Stomach (tissue), 19 donors: ENCODE measurements at places on chromosomes 5 and 9. TPM values are rescaled to one million over a fixed set of nuclear protein-coding genes. Genes with fewer than 3 reads are reported as not detected.
A peak's percentile ranks its signal among the peaks of the same experiment; 100 is the strongest.

DNA sequence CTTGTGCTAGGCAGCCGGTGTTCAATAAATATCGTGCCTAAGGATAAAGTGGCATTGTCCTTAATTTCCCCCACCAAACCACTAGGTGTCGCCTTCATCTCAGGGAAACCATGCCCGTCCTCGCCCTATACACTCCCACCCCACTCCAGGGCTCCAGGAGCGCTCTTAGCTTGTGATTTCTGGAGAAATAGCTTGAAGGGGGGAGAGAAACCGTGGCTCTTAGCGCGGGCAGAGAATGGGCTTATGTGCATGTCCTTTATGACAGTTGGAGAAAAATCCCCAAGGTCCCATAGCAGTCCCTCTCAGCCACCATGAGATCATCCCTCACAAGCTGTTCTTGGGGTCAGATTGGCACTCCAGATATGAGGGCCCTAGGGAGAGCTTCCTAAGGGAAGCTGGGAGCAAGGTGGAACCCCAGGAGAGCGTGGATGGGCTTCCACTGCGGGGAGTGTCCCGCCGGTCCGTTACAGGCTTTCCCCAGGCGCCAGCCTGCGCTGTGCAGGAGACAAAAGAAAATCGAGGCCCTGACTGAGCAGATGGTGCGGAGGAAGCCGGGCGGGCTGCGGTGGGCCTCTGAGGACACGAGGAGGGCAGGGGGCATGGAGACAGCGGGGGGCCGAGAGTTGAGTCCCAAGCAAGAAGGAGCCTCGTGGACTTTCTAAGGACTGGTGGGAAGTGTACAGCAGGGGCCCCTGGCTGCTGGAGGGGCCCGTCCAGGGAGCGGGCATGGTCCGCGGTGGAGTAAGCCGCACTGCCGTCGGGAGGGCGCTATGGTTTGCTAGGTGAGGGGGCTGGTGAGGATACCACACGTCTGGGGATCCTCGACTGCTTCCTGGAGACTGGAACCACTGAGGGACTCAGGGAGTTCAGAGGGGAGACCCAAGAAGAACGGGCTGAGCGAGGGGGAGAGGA is 750 bp upstream of the NPR2 start:
- no peaks in the 10 kb centered on the region for H3K36me3 ChIP-seq
- H3K4me1 ChIP-seq, result peaks cover 55% of the 10 kb centered on the region
- no peaks in the 10 kb centered on the region for H3K27me3 ChIP-seq
- peak overlapping the region; percentile 78 for H3K27ac ChIP-seq

GRCh38 chr5:133287500-133287899 is 235.7 kb downstream of the HSPA4 start:
- H3K4me3 ChIP-seq, result no peak overlapping the region
- no peaks in the 10 kb centered on the region for H3K36me3 ChIP-seq
- peaks cover 6% of the 10 kb centered on the region for H3K4me1 ChIP-seq
- no peaks in the 10 kb centered on the region for H3K27me3 ChIP-seq
- no peak overlapping the region for H3K27ac ChIP-seq

GRCh38 chr5:17890501-17890900 is 256.2 kb downstream of the TAF11L14 start:
- no peaks in the 10 kb centered on the region for H3K36me3 ChIP-seq
- DNase-seq, result no peak

DNA sequence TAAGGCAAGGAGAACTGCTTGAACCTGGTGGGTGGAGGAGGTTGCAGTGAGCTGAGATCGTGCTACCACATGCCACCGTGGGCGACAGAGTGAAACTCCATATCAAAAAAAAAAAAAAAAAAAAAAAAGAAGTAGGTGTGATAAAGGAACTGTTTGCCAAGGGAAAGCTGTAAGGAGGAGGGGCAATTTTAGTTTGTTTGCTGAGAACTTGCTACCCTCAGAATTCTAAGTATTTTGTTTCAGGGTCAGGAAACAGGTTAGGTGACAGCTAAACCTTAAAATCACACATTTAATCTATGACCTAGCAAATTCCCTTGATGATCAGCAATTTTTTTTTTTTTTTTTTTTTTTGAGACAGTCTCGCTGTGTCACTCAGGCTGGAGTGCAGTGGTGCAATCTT is 7.2 kb upstream of the ARRDC3 start:
- H3K4me1 ChIP-seq, result no peaks in the 10 kb centered on the region
- no peaks in the 10 kb centered on the region for H3K36me3 ChIP-seq
- DNase-seq, result peak; percentile 44

- H3K27ac ChIP-seq, result no peak overlapping the region
- no peaks in the 10 kb centered on the region for H3K4me1 ChIP-seq
- H3K4me3 ChIP-seq, result no peak overlapping the region
- no peaks in the 10 kb centered on the region for H3K36me3 ChIP-seq
- no peak for DNase-seq
Measured at GRCh38 chr9:27088981-27089380, 20.0 kb upstream of the TEK start.

- no peaks in the 10 kb centered on the region for H3K4me1 ChIP-seq
- H3K27ac ChIP-seq, result no peak overlapping the region
- peaks cover 17% of the 10 kb centered on the region for H3K36me3 ChIP-seq
- no peak for DNase-seq
Measured at GRCh38 chr9:97524424-97524823, 23.0 kb downstream of the TMOD1 start.

GRCh38 chr9:111050819-111051218 is 12.5 kb upstream of the LPAR1 start:
- no peak overlapping the region for H3K4me3 ChIP-seq
- H3K27me3 ChIP-seq, result no peaks in the 10 kb centered on the region

DNA sequence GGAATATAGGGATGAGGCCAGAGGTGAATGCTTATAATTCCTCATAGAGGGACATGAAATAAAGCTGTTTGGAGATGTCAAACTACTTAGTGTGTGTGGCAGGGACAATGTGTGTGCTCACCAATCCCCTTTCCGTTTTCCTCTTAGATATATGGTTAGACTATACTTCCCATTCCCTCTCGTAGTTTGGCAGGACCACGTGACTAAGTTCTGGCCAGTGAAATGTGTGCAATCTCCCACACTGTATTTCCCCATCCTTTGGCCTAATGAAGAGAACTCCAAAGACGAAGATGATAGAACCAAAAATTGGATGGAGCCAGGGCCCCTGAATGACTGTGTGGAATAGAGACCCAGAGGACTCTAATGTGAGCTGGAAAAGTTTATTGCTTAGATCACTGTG is 233.4 kb upstream of the KLF4 start:
- no peaks in the 10 kb centered on the region for H3K4me1 ChIP-seq
- no peaks in the 10 kb centered on the region for H3K36me3 ChIP-seq
- DNase-seq, result no peak
- H3K4me3 ChIP-seq, result no peak overlapping the region
- no peak overlapping the region for H3K27ac ChIP-seq

- no peak overlapping the region for H3K4me3 ChIP-seq
- H3K36me3 ChIP-seq, result no peaks in the 10 kb centered on the region
- no peak for DNase-seq
Measured at GRCh38 chr5:180366326-180366725, 13.2 kb upstream of the GFPT2 start.

DNA sequence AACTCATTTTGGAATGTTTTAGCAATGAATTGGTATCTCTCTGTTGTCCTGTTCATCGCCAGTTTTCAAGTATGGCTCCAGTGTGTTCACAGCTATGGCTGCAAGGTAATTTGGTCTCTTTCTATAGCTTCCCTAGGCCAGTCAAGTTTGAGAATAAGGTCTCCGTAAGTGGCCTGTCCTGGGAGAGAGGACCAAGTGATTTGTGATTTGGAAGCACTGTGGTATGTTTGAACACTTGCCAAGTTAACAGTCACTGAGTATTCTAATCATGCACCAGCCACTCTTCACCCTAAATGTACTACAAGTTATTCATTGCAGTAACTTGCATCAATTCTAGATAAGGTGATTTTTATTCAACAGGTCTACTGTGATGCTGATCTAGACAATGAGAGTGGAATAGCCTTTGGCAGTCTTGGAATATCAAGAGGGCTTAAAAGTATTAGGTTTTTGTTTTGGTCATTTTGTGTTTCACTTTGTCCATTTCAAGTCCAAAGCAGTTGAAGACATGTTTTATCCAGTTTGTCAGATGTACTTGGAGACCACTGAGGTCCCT is 41.1 kb downstream of the G3BP1 start:
- H3K4me3 ChIP-seq, result no peak overlapping the region
- no peaks in the 10 kb centered on the region for H3K27me3 ChIP-seq
- H3K4me1 ChIP-seq, result peaks cover 14% of the 10 kb centered on the region
- peaks cover 48% of the 10 kb centered on the region for H3K36me3 ChIP-seq
- DNase-seq, result no peak

OGN gene
- 6.4 TPM for total RNA-seq

ANKDD1B gene
- total RNA-seq, result not detected

IER5L gene
- total RNA-seq, result 2.6 TPM

TMEFF1 gene
- total RNA-seq, result not detected

KCNV2 gene
- not detected for total RNA-seq

WDR38 gene
- not detected for total RNA-seq
